Astrocyte of the spinal cord (primary cell): ENCODE measurements at places on chromosomes 12 and 14.

DNA sequence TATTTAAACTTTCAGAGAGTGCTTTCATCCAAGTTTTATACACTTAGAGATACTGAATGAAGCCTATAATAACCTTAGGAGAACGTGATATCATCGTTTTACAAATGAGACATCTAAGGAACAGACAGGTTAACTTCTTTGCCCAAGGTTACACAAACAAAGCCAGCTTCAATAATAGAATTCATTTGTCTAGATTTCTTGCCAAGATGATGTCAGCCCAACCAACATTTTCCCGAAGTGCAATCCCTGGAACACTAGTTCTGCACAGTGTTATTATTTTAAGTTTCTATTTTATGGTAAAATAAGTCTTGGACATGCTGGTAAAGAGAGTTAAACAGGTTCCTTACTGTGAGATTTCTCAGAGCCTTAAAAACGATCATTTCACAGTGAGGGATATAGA, 174.6 kb downstream of the SLC25A21 start:
- peak; percentile 46 for DNase-seq

DNA sequence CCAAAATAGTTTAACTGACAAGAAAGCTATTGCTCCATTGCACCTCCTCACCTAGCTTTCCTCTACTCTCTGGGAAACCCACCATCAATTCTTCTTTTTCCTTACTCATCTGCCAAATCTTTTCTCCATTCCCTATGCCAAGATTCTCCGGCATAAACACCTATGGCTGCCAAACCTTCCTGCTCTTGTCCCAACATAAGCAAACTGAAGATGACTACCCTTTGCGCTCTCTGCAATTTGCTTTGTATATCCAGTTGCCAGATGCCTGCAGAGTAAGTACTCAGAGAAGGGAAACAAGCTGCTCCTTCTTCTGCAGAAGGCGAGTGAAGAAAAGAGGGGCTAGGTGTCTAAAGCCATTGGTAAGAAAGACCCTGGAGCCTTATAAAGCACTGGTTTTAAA, 11.5 kb downstream of the PTGER2 start:
- DNase-seq: peak; percentile 41

DNA sequence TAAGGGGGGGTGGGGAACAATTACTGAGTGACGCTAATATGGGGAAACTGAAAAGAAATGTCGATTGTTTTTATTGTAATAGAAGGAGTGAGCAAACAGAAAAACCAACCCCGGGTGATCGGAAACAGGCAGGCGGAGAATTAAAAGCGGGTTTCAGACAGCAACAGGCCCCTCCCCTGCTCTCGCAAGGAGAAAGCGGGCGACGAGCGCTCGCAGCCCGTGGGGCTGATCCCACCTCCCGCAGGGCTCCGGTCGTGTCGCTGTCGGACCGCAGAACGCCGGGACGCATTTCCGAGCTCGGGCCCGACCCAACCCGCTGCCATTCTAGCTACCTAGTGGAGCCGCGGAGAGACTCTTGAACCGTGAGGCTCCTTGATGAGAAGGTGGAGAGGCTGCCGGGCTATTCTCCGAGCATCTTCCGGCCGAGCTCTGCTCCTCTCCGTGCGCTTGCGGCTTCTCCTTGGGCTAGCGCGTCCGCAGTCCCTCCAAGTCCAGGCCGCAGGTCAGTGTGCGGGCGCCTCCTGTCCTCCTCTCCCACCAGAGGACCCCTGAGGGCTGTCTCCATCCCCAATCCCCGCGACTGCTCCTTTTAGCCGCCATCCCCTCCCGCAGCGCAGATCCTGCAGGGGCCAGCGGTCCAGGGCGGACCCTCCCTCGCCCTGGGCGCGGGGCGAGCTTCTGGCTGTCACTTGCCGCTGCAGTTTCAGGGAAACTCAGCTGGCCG, 4.1 kb upstream of the PAX9 start:
- no peak for DNase-seq

- no peak for DNase-seq
Measured at GRCh38 chr12:93234641-93235040, 143.1 kb upstream of the NUDT4 start.

GRCh38 chr14:64945431-64946178, 3.1 kb upstream of the GPX2 start:
- no peak for DNase-seq
